ENCODE measurements at places on chromosomes 4 and X. TPM values are rescaled to one million over a fixed set of nuclear protein-coding genes. Genes with fewer than 3 reads are reported as not detected.
A peak's percentile ranks its signal among the peaks of the same experiment; 100 is the strongest.

DNA sequence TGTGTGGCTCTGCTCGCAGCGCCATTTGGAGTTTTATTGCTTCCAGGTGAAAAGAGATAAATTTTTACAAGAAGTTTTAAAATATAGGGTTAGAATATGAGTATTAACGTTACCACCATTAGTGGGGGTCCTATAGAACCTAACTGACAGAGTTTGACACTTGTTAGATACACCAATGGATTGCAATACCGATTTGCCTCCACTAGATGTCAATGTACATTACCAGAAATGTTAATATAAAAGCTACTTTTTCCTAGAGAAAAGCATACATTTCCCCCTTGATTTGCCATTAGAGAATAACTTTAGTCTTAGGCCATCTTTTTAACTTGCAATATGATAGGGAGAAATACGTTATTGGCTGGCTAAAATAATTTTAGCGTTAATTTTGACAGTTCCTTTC lies 108.4 kb downstream of the LINC00632 start:
- no peak for ATAC-seq

DNA sequence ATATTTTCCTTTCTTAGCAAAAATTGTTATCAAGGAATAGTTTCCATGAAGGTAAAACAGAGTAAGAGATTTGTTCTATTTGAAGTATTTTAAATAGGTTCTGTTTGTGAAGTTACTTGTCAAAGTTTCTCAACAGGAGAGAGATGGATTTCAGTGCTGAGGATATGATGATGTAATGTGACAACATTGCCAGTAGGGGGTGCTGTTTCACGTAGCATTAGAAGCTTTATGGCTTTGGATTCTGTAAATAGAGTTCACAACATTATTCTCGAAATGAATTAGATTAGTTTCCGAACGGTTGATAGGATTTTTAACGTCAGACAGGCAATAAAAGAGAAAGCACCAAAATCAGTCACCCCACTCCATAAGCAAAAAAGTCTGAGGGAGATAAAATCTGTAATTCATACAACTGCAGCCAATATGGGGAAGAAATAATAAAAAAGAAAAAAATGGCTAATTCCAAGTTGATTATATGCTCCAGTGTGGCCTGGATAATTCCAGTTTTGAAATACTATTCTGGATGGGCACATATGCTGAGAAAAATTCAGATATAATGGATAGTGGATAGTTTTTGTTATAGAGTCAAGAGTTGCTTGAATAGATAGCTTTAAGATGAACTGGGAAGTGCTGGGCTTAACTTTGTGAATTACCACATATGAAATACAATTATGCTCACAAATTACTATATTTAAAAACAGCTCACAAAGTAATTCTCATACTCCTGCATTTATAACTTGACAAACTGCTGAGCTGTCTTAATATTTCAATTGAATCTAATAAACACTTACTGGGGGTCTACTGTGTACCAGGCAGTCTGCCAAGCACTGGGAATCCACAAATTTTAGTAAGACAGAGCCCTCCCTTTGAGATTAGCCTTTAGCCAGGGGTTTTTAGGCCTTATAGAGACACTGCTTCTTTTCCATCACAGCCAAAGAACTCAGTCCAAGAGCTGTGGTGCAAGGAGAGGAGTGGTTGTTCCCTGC lies 109.1 kb downstream of the GPAT3 start:
- peak; percentile 59 for ATAC-seq

DNA sequence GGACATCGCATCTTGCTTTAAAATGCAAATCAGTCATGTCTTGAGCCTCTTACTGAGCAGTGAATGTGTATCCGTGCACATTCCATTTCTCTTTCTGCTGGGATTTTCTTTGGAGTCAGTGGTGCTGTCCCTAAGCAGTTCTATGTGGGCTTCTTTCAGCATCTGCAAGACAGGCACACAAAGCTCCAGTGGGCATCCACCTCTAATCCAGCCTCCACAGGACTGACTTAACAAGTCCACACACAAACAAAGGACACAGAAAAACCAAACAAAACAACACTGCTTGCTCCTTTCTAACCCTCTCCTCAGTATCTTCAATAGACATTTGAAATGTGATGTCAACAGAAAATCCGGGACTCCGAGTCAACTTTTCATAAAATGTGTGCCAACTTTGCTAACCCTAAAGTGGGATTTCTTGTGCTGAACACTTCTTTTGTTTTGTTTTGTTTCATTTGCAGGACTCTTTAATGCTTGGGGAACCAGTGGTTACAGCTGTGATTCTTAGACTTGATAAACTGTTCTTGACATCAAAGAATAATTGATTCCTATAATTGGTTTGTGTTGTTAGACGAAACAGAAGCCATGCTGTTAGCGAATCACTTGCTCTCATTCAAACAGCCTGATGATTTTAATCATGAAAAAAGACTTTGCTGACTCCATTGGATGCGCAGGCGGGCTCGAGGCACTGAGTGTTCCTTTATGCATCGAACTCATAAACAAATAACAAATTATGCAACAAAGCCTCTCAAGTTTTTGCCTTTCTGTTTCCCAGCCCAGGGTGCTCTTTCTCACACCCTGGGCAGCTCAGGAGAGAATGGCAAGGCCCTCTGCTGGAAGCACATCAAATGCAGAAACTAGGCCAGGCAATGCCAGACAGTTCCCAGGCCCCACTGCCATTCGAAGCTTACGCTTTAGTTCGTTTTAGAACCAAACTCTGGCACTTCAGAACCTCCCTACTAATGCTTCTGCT lies 20.1 kb downstream of the ETNPPL start:
- no peak for ATAC-seq

The FRMD7 gene
- total RNA-seq: not detected

The CPZ gene
- 0.80 TPM for total RNA-seq

The SMIM14 gene
- 39.9 TPM for total RNA-seq
